ENCODE measurements at places on chromosomes 16 and 17.

- no peak for DNase-seq
These were observed 1.9 kb upstream of the SLC5A2 start for GRCh38 chr16:31480851-31481536.

GRCh38 chr16:58638148-58639036, 8.8 kb upstream of the CNOT1 start:
- DNase-seq = peak; percentile 78

DNA sequence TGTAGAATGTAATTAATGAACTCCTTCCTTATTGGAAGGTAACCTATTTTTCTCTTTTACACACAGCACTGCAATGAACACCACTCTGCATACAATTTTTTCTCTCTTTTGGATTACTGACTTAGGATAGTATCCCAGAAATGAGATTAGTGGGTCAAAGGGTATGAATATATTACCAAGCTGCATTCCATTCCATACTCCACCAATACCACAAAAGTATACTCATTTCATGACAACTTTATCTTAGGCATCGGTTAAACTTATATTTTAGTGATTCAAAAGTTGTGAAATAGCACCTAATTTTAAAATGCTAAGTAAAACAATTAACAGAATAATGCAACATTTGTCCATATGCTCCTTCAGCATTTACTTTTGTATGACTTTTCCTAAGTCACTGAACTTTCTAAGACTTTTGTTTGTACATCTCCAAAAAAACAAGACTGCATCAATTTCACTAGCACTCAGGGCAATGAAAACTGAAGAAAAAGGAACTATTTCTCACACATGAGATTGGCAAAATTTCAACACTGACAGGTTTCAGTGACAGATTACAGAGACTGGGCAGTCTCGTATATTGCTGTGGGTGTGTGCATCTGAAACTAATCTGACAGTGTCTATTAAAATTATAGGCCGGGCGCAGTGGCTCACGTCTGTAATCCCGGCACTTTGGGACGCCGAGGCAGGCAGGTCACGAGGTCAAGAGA, 32.1 kb downstream of the HELZ start:
- peak; percentile 63 for DNase-seq

- DNase-seq = no peak
These were observed 142.2 kb downstream of the ABCA8 start for GRCh38 chr17:68812876-68813584.

- DNase-seq = no peak
These were observed 920 bp upstream of the CNGB1 start for GRCh38 chr16:57971848-57972247.

- peak; percentile 38 for DNase-seq
These were observed 12.7 kb downstream of the SLC35B1 start for GRCh38 chr17:49694847-49695697.

Data from hepatic stellate cell (primary cell).